ENCODE measurements at places on chromosomes 2 and 18.

DNA sequence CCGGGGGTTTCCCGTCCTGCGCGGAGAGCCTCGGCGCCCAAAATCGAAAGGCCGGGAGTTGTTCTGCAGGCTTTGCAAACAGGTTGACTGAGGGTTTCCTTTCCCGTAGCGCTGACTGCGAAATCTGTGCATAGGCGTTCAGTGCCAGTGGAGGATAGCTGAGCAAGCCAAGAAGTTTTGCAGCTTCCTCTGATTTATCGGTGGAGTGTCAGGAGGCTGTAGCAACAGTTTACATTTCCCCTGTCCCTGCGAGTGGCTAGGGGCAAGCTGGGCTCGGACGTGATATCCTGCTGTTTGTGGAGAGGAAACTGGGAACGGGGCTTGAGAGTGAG is 694 bp downstream of the THSD7B start:
- no peak for DNase-seq

- DNase-seq, result no peak
Measured at GRCh38 chr2:233329489-233330135, 22.0 kb downstream of the SAG start.

DNA sequence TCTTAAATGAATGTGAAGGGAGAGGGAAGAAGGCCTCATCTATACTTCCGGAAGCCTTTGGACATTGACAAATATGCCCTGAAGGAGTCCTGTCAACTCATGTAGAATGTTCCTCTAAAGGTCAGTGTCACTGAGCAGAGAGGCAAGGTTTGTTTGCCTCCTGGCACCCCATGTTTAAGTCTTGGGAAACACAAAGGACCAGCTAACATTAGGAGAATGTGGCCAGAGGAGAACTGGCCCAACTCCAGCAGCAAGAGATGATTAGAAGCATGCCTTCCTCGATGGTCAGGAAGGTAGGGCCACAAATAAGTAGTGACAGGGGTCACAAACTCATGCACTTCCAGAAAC is 5.7 kb downstream of the DYSF start:
- DNase-seq, result no peak

DNA sequence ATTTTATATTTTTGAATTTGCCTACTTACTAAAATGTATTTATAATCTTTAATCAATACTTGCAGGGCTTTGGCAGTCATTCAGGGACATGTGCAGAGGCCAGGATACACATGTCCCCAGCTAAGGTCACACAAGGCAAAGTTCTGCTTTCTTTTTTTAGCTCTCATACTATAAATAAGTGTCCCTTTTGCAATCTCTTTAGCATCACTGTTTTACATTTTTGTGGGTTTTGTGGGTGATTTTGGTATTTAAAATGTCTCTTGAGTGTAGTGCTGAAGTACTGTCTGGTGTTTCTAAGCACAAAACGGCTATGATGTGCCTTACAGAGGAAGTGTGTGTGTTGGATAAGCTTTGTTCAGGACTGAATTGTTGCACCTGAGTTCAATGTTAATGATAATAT is 309.0 kb upstream of the GULP1 start:
- DNase-seq, result no peak

GRCh38 chr2:239302083-239302807 is 98.6 kb downstream of the HDAC4 start:
- DNase-seq, result no peak

DNA sequence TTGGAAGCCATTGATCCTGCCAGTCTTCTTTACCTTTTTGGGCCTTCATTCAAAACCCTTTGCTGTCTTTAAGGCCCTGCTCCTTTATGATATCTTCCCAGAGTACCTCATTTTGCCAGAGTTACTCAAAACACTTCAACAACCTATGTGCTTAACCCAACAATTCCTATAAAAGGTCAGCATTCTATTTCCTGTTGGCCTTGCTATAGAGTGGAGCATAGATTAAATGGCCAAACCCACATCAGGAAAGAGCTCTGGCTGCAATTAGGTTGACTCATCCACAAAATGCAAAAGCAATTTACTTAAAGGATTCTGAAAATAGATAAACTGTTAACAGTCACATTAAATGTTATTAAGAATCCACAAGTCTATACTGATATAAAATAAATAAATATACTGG is 21.2 kb downstream of the MRPL33 start:
- DNase-seq, result no peak

GRCh38 chr2:202636213-202636513 is 1.4 kb downstream of the FAM117B start:
- no peak for DNase-seq

GRCh38 chr2:217621391-217621801 is 381.4 kb downstream of the TNS1 start:
- DNase-seq, result no peak

GRCh38 chr18:78408623-78409022 is 571.0 kb upstream of the SALL3 start:
- no peak for DNase-seq

DNA sequence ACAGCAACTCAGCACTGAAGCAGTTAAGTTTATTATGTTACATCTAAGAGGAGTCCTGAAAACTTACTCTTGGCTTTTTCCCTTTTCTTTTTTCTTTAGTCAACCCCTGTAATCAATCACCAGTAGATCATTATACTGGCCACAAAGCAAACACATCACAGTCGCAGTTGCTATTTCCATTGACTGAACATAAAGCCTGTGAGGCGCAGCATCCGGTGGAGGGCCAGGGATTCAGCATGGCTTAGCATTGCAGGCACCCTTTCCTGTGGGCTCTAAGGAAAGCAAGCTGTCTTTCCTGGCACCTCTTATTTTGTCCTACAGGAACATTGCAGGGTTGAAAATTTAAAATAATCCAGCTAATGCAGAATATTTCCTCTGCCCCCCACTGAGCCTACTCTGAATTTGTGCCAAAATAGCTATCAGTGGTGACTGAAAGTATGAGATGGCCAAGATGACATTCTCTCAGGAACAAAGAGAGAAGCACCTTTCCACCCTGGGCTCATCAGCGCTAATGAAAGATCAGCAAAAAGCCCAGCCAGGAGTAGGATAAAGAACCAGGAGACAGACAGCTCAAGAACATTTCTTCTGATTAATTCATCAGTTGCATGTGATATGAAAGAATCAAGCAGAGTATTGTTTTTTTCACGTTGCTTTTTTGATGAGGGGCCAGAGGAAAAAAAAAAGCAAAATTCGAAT is 85.3 kb upstream of the SULT1C3 start:
- no peak for DNase-seq

GRCh38 chr2:65425276-65425675 is 7.1 kb downstream of the SPRED2 start:
- DNase-seq, result no peak

DNA sequence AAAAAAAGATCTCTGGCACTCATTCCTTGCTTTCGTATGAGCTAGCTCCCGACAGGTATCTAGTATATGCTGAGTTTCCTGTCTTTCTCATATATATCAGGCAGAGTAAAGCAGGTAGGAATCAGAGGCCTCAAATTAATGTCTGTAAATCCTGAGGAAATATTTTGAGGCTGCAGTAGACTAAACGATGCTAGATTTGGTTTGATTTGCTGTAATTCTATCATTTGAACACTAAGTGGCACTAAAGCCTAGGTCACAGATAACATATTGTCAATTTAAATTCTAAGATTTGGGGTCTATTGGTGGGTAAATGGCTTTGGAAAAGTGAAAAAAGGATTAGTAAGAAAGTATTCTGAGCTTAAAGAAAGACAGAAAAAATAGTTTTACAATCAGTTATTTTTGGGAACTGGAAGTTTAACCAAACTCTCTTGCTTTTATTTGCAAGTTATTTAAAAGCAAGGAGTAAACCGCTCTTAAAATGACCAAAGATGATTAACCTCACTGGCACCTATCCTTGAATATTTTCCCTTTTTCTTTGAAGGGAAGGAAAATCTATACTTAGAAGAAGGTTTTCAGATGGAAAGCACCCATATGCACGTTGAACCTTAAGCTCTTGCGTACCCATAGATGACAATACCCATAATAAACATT is 37.6 kb upstream of the SLC4A10 start:
- DNase-seq, result no peak

GRCh38 chr2:143088388-143088787 is 40.8 kb upstream of the ARHGAP15 start:
- DNase-seq, result no peak
